ENCODE measurements at places on chromosomes 3 and 15. TPM values are rescaled to one million over a fixed set of nuclear protein-coding genes. Genes with fewer than 3 reads are reported as not detected.

Gene EPB42
- not detected for total RNA-seq

Gene GPR156
- total RNA-seq, result not detected

Gene CEMIP
- total RNA-seq, result not detected

Gene ATP8B4
- 38.5 TPM for total RNA-seq
